IMR-90 (cell line): ENCODE measurements at places on chromosomes 6 and 20.

GRCh38 chr20:17518339-17519052 lies 12.7 kb downstream of the BFSP1 start:
- H3K27me3 ChIP-seq: peaks cover 14% of the 10 kb centered on the region
- no peaks in the 10 kb centered on the region for H3K4me1 ChIP-seq
- DNase-seq: no peak
- H3K27ac ChIP-seq: no peak overlapping the region
- no peak overlapping the region for H3K4me3 ChIP-seq

DNA sequence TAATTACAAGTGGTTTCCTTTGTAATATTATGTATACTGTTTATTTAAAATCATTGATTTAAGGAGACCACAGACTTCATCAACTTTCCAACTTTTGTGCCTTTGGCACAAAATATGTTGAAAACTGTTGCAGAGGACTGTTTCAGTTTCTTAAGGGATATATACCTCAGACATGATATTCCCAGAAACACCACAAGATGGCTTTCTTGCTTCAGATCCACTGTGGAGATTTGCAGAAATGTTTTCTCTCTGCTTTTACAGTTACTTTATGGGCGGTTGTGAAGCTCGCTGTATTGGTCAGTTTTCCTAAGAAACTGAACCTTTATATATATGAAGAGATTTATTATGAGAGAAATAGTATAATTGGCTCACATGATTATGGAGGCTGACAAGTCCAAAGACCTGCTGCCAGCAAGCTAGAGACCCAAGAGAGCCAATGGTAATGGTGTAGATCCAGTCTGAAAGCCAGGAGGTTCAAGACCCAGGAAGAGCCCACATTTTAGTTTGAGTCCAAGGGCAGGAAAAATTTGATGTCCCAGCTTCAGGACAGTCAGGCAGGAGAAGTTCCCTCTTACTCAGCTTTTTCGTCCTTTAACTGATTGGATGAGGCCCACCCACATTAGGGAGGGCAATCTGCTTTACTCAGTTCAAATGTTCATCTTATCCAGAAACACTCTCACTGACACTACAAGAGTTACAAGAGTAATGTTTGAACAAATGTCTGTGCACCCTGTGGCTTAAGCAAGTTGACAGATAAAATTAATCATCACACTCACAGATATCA lies 12.8 kb downstream of the ME1 start:
- H3K4me1 ChIP-seq: 0 out of 2 replicates have a peak, but pooled peaks cover 2% of the 10 kb centered on the region
- H3K36me3 ChIP-seq: no peaks in the 10 kb centered on the region
- no peak overlapping the region for H3K4me3 ChIP-seq
- DNase-seq: peak; percentile 79
- H3K27me3 ChIP-seq: no peaks in the 10 kb centered on the region
- no peak overlapping the region for H3K27ac ChIP-seq

DNA sequence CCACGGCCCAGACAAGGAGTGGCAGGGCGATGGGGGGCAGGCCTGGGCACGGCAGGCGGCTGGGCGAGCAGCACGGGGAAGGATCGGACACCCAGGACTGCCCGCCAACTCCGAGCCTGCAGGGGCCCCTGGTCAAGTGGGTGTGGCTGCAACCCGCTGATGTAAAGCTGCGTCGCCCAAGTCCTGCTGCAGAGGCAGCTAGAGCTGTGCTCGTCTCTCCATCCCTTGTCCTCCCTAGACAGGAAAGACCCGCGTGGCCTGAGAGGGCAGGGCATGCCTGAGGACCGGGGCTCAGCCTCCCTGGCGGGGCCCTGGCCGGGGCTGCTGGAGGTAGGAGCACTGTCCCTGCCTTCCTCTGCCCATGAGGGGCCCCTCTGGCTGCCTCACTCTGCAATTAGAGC lies 281.2 kb downstream of the CDH4 start:
- H3K27ac ChIP-seq: no peak overlapping the region
- H3K4me1 ChIP-seq: no peaks in the 10 kb centered on the region
- DNase-seq: no peak
- no peaks in the 10 kb centered on the region for H3K27me3 ChIP-seq
- no peaks in the 10 kb centered on the region for H3K36me3 ChIP-seq

DNA sequence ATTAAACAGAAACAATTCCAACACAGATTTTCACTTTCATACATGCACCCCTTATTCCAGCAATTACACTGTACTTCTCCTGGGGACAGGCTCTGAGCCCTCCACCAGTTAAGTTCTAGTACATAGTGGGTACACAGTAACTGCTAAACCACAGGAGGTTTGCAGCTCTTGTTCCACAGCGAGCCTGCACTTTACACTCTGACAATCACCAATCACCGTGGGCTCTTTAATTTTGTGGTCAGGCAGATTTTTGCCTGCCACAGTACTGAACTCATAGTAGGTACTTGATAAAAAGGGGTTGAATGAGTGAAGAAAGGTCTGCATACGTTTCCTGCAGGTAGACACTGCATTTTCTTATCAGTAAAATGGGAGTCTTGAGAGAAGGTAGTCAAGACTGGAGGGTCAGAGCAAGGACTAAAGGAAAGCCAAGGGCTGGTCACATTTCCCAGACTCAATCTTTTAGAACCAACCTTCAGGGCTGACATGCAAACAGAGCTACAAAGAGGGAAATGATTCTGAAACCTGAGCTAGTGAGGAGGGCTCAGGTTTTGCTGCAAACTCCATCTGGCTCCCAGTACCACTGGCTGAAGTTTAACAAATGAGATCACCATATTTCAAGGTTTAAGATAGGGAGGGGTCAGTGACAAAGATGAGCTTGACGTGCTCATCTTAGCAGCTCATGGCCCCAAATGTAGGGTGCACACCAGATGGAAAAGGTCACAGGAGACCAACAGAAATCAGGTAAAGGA lies 404.6 kb downstream of the BTBD9 start:
- no peak overlapping the region for H3K27ac ChIP-seq
- H3K36me3 ChIP-seq: no peaks in the 10 kb centered on the region
- DNase-seq: no peak
- H3K27me3 ChIP-seq: no peaks in the 10 kb centered on the region
- H3K4me3 ChIP-seq: no peak overlapping the region
- H3K4me1 ChIP-seq: peaks cover 4% of the 10 kb centered on the region

GRCh38 chr20:6709910-6710595 lies 57.4 kb upstream of the BMP2 start:
- H3K36me3 ChIP-seq: no peaks in the 10 kb centered on the region
- DNase-seq: peak; percentile 54
- no peaks in the 10 kb centered on the region for H3K27me3 ChIP-seq
- peaks cover 22% of the 10 kb centered on the region for H3K4me1 ChIP-seq

DNA sequence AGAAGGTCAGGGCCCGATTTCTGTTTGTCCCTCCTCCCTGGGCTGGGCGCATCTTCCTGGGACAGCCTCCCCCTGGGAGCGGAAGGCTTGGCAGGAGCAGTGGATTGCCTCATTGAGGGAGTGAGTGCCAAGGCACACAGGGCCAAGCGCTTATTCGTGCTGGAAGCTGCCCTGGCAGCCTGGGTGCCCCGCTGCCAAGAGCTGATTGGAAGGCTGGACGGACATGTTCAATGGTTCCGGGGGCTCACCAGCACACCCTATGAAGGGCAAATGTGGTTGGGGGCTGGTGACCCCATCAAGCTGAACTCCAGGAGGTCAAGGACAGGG lies 10.3 kb upstream of the ZNF831 start:
- no peaks in the 10 kb centered on the region for H3K4me1 ChIP-seq
- no peak overlapping the region for H3K4me3 ChIP-seq
- H3K36me3 ChIP-seq: no peaks in the 10 kb centered on the region
- H3K27ac ChIP-seq: no peak overlapping the region
- no peak for DNase-seq

DNA sequence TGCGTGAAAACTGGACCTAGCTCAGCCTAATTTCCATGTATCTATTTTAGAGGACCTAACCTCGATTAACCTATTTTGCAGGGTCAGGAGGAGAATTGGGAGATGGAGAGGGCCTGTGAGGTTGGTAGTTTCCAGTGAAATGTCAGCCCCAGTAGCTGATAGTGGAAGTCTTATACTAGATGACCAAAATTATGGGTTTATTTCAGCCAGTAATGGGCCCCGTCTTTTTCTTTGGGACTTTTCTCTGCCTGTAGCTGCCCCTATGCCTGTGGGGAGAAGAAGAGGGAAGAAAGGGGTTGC lies 37.8 kb downstream of the RREB1 start:
- H3K27me3 ChIP-seq: no peaks in the 10 kb centered on the region
- peak overlapping the region; percentile 92; the same call in 1 of the 2 replicates for H3K27ac ChIP-seq
- H3K4me1 ChIP-seq: peaks cover 34% of the 10 kb centered on the region

- peaks cover 55% of the 10 kb centered on the region for H3K36me3 ChIP-seq
- no peak overlapping the region for H3K27ac ChIP-seq
- no peak overlapping the region for H3K4me3 ChIP-seq
- no peaks in the 10 kb centered on the region for H3K27me3 ChIP-seq
These were observed 55.6 kb upstream of the CSE1L start for GRCh38 chr20:48990467-48990866.

DNA sequence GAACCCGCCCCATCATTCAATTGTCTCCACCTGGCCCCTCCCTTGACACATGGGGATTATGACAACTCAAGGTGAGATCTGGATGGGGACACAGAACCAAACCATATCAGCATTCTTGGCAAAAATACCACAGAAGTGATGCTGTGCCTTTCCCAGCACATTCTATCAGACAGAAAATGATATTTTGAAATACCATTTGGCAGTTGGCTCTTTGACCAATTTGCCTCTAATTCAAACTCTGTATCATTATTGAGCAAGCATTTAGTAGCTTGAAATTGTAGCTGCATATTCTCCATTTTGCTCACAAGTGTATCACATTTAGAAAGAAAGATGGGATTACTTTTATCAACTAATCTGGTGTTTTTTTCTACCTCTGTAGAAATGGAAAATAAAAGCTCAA lies 64.0 kb downstream of the PLCB1 start:
- no peaks in the 10 kb centered on the region for H3K27me3 ChIP-seq
- H3K4me1 ChIP-seq: no peaks in the 10 kb centered on the region; the same call in 1 of the 2 replicates
- H3K27ac ChIP-seq: no peak overlapping the region
- no peak overlapping the region for H3K4me3 ChIP-seq
- no peak for DNase-seq

GRCh38 chr20:31838646-31839292 lies 6.6 kb downstream of the FOXS1 start:
- H3K4me3 ChIP-seq: no peak overlapping the region
- peaks cover 3% of the 10 kb centered on the region; the same call in 1 of the 2 replicates for H3K27me3 ChIP-seq
- peaks cover 30% of the 10 kb centered on the region for H3K4me1 ChIP-seq
- no peaks in the 10 kb centered on the region for H3K36me3 ChIP-seq
- DNase-seq: no peak
- no peak overlapping the region for H3K27ac ChIP-seq

GRCh38 chr20:2140561-2140960 lies 38.9 kb downstream of the STK35 start:
- DNase-seq: peak; percentile 63
- H3K4me1 ChIP-seq: peaks cover 31% of the 10 kb centered on the region
- H3K27ac ChIP-seq: no peak overlapping the region
- H3K36me3 ChIP-seq: peaks cover 9% of the 10 kb centered on the region
- no peak overlapping the region for H3K4me3 ChIP-seq

DNA sequence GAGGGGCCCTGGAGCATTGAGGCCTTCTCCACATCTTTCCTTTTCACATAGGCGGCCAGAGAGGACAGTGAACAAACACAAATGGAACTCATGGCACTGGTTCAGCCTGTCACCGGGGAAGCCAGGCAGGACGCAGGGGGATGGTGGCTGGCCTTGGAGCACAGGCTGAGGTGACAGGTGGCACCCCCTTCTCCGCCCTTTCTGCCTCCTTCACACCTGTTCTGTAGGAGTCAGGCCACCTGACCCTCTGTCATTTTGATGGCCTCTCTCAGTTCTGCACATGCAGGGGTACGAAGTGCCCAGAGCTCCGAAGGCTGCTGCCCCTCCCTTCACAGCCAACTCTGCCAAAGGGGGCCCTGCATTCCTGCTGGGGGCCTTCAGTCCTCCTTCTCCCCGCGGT lies 60.8 kb downstream of the CD40 start:
- H3K4me1 ChIP-seq: no peaks in the 10 kb centered on the region
- no peak overlapping the region for H3K4me3 ChIP-seq
- no peak overlapping the region for H3K27ac ChIP-seq
- no peak for DNase-seq

DNA sequence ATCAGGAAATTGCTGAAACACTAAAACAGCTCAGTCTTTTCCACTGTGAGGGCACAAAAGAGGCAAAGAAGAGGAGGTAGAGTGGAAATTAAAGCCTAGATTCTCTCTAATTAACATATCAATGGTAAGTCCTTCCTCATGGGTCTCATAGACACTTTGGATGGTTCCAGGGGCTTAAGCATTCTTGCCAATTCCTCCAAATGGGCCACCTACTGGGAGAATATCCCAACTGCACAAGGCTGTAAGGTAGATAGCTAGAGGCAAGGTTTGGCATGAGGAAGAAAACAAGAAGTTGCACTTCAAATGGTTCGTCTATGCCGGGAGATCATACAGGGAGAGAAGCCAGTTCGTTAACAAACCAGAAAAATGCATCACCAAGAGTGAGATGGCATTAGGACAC lies 107.6 kb upstream of the KHDRBS2 start:
- H3K27me3 ChIP-seq: no peaks in the 10 kb centered on the region
- H3K4me3 ChIP-seq: no peak overlapping the region
- no peak overlapping the region for H3K27ac ChIP-seq
- no peak for DNase-seq
- no peaks in the 10 kb centered on the region for H3K4me1 ChIP-seq

GRCh38 chr6:78832091-78832808 lies 35.1 kb upstream of the IRAK1BP1 start:
- no peak overlapping the region for H3K27ac ChIP-seq
- no peak overlapping the region for H3K4me3 ChIP-seq
- H3K27me3 ChIP-seq: no peaks in the 10 kb centered on the region
- no peak for DNase-seq
- H3K4me1 ChIP-seq: no peaks in the 10 kb centered on the region
- no peaks in the 10 kb centered on the region for H3K36me3 ChIP-seq

DNA sequence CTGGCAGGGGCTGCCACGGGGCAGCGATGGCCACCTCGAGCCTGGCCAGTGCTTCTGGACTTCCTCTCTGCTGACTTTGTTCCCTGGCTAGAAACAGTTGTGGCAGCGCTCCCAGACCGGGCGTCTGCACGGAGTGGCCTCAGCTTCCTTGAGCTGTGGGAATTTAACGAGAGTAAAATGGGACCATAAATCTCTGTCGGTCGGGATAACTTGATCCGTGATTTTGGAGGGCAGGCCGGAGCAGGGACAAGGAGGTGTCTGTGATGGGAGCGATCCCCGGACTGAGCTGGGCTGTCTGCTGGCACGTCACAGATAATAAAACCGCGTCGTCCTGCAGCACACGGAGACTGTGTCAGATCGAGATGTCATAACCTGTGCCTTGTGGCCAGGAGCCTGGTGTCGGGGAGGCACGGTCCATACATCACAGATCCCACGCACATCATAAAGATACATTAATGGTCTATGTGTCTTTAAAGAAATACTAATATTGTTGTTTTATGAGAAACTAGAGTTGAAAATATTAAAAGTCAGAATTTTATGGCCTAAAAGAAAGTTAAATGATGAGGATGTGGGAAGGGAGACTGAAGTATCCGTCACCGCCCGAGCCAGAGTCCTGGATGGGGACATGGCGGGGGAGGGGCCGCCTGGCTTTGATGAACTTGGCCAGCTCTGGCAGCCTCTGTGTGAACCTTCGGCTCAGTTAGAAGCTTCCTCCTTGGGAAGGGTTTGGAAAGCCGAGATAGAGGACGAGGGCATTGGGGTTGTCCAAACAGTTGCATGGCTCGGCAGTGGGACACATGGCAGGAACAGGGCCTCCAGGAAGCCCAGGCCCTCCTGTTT lies 6.5 kb upstream of the RBBP8NL start:
- no peak overlapping the region for H3K4me3 ChIP-seq
- no peaks in the 10 kb centered on the region for H3K36me3 ChIP-seq
- DNase-seq: no peak
- H3K27ac ChIP-seq: no peak overlapping the region
- peaks cover 8% of the 10 kb centered on the region; the same call in 1 of the 2 replicates for H3K4me1 ChIP-seq
- peaks cover 77% of the 10 kb centered on the region for H3K27me3 ChIP-seq
